Gastroesophageal sphincter (tissue), 4 donors: ENCODE measurements at places on chromosomes 7 and 10.

DNA sequence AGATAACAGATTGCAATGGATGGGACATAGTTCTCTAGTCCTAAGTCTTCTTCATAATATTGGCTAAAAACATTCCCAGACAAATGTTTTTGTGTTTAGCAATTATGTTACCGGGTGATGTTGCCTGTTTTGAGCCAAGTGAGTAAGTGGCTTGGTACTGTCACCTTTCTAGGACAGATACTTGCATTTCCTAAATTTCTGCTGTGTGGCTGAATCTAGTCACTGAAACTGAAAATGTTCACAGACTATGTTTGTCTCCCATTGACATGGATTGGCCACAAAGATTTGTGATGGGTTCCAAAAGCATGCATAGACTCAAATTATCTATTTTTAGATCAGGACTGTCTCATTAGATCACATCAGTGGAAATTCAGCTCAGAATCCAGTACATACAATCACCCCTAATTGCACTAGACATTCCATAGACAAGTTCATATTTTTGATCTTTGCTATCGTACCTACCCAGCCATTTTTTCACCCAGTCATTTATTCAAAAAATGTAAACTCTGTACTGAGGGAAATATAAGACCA is 1222.1 kb upstream of the AUTS2 start:
- no peak for ATAC-seq

DNA sequence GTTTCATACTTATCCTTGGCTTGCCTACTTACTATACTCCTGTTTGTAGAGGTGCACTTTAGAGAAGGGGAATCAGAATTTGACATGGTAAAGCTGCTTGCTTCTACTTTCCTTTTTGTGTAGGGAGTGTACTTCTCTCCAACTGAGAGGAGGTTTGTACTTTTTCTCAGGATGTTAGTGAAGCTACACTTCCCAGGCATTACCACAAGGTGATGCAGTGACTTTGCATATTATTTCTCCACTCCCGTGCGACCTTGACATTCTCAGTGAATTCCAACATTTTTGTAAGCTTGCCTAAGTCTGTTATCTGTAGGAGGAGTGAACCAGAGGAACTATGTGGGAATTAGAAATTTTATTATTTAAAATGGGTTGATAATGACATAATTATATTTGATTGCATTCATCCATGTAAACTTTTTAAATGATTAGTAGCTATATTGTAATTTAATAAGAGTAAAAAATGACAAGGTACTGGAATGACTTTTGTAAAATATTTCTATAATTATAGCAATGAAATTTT is 5.2 kb downstream of the TAX1BP1 start:
- no peak for ATAC-seq

DNA sequence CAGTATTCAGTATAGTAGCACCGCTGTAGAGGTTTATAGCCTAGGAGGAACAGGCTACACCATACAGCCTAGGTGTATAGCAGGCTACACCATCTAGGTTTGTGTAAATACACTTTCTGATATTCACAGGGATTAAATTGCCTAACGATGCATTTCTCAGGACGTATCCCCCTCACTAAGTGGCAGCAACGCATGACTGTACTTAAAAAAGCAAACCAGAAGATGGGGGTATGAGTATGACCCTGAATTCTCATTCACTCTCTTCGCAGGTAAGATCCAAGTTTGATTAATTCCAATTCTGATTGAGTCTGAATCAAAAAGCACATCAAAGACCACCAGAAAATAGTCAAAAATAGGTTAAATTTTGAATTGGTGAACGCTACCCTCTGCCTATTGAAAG is 972 bp downstream of the ORC5 start:
- ATAC-seq = no peak

DNA sequence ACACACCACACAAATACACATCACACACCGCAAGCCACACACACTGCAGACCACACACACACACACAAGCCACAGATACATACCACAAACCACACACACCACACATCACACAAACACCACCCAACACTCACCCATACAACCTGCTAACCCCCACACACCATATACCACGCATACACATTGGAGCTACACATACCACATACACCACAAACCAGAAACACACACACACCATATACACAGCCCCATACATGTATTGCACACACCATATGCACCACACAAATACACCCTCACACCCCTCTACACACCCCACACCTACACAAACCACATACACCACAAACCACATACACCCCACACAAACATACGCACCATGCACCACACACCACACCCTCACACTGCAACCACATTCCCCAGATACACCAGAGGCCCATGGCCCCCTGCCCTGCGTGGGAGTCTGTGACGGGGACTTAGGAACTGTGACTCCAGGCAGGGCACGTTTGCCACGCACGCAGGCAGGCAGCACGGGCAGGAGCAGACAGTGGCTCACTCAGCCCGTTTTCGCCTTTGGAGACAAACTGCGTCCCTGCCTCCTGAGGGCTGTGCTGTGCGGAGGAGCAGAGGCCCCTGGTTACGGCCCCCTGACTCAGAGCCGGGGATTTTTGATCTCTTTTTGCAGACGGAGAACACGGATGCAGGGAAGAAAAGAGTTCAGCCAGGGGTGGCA is 52.6 kb downstream of the TMEM209 start:
- no peak for ATAC-seq

GRCh38 chr10:47368431-47369180 is 15.5 kb downstream of the ZNF488 start:
- no peak for ATAC-seq

GRCh38 chr7:29189743-29190201 is 4.8 kb upstream of the CHN2 start:
- no peak for ATAC-seq

DNA sequence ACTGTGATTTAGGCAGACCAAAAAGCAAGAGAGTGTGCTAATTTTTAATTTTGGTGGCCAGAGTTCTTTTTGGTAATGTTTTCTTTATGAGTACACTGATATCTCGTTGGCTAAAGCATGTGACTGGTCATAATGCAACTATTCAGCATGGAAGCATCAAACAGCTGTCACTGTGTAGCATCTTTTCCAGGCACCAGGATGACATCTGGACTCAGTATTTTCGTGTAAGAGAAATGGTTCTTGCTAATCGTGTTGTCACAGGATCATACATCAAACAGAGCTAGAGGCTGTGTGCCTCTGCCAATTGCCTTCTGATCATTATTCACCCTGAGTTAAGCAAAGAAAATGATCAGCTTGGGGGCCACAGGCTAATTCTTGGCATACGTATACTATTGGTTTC is 118.9 kb downstream of the SND1 start:
- ATAC-seq = no peak

DNA sequence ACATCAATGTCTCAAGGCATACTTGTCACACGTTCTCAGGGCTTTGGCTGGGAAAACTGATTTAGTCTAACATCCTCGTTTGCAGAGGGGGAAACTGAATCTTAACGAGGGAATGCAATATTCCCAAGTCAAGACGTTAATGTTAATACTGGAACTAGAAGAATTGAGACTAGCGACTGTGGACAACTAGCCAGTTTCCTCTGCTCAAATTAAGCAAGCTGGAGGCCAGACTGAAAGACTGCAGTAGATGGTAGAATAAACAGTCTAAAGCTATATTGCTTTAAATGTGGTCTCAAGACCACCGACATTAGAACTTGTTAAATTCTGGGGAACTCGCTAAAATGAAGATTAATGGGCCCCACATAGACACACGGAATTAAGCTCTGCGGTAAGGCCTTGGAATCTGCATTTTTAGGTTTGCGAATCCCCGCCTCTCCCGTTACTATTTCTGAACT is 639 bp upstream of the TFAM start:
- ATAC-seq = no peak

DNA sequence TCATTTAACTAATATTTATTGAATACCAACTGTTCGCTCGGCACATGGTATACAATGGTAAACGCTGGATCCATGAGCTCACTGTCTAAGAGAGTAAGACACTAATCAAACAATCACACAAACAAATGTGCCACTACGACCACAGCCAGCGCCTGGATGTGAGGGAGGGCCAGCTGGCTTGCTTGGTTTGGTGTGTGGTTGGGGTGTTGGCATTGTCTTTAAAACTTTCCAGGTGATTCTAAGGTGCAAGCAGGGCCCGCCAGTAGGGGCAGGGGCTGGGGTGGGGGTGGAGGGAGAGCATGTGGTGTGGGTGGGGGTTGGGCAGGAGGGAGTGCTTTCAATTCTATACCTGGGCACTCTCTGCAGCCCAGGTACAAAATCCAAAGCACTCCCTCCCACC is 31.6 kb downstream of the ADRA2A start:
- no peak for ATAC-seq

DNA sequence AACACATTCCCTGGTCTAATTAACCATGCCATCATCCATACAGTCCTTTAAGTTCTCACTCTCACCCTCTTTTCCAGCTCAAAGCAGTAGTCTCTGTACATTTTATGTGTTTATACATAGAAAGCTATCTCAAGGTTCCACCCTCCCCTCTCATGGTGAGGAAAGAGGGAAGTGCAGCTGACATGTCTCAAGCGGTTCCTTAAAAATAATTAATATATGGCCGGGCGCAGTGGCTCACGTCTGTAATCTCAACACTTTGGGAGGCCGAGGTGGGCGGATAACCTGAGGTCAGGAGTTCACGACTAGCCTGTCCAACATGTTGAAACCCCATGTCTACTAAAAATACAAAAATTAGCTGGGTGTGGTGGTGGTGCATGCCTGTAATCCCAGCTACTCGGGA is 36.7 kb downstream of the ZC3HAV1 start:
- no peak for ATAC-seq

- no peak for ATAC-seq
Measured at GRCh38 chr7:143878884-143879283, 23.1 kb downstream of the TCAF1 start.

DNA sequence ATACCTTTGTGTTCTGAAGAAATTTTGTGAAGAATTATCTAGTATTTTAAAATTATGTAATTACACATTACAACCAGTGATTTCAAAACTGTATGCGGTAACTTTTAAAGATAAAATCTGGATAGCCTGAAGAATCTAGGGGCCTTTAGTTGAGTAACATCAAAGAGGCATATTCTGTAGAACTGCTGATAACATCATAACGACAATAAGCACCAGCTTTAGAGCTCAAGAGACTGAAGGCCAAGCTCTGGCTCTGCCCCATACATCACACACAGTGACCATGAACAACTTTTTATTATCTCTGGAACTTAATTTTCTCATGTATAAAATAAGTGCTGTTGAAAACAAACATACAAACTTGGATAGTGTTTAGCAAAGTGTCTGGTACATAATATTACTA is 121.1 kb upstream of the RHOBTB1 start:
- no peak for ATAC-seq

- peak; percentile 83 for ATAC-seq
Measured at GRCh38 chr10:104330168-104331110, 7.8 kb downstream of the ITPRIP start.

- ATAC-seq = no peak
Measured at GRCh38 chr10:79354141-79354540, 6.9 kb downstream of the PPIF start.

DNA sequence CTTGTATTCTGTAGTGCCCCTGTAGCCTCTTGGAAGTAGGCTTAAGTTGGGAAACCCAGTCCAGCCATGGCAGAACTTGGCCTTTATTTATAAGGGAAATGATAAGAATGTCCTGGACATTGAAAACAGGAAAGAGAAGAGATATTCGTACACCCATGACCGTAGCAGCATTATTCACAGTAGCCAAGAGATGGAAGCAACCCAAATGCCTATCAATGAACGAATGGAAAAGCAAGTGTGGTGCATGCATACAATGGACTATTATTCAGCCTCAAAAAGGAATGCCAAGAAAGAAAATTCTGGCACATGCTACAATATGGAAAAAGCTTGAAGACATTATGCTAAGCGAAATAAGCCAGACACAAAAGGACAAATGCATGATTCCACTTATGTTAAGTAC is 315.3 kb downstream of the CXCL12 start:
- no peak for ATAC-seq
